ENCODE measurements at places on chromosomes 5 and 9.

- no peak for DNase-seq
Measured at GRCh38 chr9:110623462-110624025, 44.0 kb upstream of the SVEP1 start.

- no peak for DNase-seq
Measured at GRCh38 chr5:73815631-73816030, 189.6 kb downstream of the ARHGEF28 start.

- no peak for DNase-seq
Measured at GRCh38 chr9:37293664-37294524, 128.6 kb upstream of the GRHPR start.

GRCh38 chr5:10265245-10266109, 15.4 kb downstream of the CCT5 start:
- DNase-seq = no peak

DNA sequence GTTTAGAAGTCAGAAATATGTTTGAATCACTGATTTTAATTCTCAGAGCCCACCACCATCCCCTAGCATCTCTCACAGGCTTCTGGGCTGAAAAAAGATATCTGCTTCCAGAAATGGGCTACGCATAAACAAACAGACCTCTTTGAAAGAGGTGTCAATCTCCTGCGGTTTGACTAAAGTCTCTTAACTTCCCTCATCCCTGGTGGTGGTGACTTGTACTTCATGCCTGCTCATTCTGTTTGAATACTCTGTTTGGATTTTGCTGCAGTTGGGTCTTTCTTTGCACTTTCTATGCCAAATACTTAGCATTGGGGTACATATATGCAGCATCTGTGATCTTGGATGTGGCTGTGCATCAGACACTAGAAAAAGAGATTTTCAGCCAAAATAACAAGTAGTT, 157.2 kb upstream of the ATP10B start:
- no peak for DNase-seq

GRCh38 chr5:81418606-81419005, 24.7 kb upstream of the ACOT12 start:
- DNase-seq = no peak

- DNase-seq = no peak
Measured at GRCh38 chr5:6728011-6728794, 15.0 kb downstream of the TENT4A start.

DNA sequence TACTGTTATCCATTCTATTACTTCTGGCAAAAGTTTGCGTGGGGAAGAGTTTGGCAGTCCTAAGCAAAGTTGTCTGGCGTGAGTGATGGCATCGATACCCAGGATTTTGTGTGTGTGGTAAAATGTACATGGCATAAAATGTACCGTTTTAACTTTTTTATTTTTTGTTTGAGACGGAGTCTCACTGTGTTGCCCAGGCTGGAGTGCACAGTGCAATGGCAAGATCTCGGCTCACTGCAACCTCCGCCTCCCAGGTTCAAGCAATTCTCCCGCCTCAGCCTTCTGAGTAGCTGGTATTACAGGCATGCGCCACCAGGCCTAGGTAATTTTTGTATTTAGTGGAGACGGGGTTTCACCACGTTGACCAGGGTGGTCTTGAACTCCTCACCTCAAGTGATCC, 55.4 kb upstream of the TJP2 start:
- DNase-seq = no peak

DNA sequence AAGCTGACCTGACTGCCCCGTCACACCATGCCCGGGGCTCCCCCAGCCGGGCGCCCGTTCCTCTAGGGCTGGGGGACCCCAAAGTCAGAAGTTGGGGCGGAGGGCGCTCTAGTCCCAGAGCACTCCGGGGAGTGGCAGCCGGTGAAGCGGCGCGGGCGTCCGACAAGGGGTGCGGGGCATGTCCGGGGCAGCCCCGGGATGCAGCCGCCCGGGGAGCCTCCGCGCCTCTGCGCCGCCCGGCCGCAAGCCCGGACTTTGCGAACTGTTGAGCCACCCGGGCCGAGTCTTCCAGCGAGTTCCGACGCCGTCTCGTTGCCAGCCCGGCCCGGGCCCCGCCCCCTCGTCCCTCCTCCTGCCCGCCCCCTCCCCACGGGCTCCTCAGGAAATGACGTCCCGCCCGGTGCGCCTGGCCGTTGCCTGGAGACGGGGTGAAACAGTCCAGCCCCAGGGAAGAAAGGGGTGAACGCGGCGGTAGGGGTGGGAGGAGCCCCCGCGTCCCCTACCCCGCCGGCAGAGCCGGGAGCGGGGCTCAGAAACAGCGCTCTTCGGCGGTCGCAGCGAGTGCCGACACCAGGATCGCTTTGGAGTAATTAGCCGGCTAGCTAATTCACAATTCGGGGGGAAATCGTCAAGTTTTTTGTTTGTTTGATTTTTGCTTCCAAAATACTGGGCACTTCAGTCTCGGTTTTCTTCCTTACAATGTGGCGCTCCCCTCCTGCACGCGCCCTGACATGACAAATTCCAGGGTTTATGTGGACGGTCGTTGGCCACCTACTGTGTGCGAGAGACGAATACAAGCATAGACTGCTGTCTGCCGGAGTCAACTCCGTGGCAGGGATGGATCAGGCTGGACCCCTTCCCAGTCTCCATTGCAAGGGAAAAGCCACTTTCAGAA, at the start of gene WHRN:
WHRN (minus strand) TSS at position 287 of the 895 bp plus-strand sequence. CDS start 672 bp downstream, outside the sequence.
- peak; percentile 96 for DNase-seq

GRCh38 chr5:72556351-72557166, 49.3 kb upstream of the ZNF366 start:
- peak; percentile 67 for DNase-seq

GRCh38 chr5:168668078-168668477, 88.9 kb upstream of the PANK3 start:
- no peak for DNase-seq

GRCh38 chr5:95087816-95088317, 197.0 kb downstream of the MCTP1 start:
- DNase-seq = no peak

- no peak for DNase-seq
Measured at GRCh38 chr5:130198927-130199326, 294.7 kb downstream of the CHSY3 start.

DNA sequence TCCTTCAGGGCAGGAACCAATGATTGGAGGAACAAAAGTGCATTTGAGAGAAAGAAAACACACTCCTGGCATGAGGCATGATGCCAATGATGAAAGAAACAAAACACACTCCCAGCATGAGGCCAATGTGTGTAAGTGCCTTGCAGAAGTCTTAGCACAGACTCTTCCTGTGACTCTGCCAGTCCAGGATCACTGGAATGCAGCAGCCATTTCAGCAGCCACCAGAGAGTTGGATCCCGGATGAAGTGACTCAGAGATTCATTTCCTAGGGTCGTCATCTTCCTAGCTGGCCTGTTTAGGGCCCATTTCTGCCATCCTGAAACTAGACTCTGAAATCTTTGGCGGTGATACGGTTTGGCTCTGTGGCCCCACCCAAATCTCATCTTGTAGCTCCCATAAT, 212.5 kb downstream of the CFAP90 start:
- DNase-seq = no peak

DNA sequence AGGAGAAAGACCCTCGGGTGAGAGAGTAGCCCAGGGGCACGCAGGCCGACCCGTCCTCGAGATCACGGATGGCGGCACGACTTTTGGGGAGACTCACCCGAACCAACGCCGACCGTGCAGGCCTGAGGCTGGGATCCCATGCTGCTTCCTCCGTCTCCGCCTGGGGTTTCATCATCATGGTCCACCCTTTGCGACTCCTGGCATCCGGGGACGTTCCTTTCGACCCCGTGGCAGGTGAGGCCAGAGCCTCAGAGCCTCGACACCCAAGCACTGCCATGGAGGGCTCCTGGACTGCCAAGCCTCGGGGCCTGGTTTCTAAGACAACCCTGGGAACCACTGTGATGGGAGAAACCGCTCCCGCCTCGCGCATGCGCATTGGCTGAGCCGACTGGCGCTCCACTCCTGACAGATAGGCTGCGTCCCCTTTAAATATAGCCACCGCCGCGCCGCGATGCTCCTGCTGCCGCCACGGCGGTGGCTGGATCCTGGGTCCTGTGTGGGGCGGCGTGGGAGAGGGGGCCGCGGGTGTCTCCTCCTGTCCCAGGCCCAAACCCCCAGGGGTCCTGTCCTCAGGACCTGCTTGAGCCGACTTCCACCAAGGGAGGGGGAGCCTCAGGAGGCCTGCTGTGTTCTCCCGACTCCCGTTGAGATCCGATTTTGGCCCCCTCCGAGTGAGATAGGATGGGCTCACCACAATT, 481.6 kb downstream of the SPATA31A7 start:
- no peak for DNase-seq

GRCh38 chr5:139597134-139597533, 36.0 kb downstream of the UBE2D2 start:
- no peak for DNase-seq

DNA sequence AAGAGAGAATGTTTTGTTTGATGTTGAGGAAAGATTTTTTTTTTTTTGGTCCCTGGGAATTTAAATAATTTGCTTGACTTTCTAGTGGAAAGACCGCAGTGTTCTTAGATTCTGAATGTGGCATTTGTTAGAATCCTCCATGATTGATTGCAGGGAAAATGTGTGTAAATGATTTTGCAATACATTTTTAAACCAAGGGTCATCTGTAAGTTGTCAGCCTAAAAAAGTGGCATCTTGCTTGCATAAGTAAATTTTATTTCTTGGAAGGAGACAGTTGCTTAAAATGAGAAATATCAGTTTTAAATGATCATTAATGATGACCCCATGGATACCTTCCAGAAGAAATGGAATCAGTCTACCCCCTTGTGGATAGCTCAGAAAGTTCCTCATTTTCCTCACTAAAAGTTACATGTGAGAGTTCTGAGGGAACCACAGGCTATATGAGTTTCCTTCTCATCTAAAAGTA, 105.1 kb upstream of the SLC25A48 start:
- no peak for DNase-seq

GRCh38 chr9:133067813-133068212, 6.0 kb downstream of the CEL start:
- no peak for DNase-seq

DNA sequence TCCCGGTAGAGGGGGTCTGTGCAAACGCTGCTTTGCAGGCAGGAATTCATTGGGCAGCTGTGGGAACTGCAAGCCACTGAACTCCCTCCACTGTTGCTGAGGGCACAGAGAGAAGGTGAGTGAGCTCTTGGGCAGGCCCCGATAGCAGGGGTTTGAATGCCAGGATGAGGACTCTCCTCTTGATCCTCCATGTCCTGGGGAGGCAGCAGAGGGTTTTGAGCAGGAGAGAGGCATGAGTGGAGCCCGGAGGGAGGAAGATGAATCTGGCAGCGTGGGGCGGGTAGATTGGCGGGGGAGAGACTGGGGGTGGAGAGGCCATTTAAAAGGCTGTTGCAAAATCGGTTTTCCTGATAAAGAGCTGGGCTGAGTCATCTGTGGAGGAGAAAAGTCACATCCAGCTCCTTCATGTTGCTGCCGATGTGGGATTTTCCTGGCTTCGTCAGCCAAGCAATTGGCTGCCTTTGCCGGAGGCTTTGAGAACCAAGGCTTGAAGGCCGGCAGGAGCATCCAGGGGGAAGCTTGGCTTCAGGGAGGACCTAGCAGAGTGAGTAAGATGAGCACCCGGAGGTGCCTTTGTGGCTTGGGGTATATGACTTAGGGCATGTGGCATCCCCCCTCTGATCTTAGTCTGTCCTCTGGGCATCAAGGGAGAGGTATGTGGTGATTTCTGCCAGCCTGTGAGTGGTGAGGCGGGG, at the start of gene SYNPO:
SYNPO (plus strand) TSS at position 350 of the 695 bp plus-strand sequence. CDS start 7,616 bp downstream, outside the sequence.
- peak; percentile 87 for DNase-seq

DNA sequence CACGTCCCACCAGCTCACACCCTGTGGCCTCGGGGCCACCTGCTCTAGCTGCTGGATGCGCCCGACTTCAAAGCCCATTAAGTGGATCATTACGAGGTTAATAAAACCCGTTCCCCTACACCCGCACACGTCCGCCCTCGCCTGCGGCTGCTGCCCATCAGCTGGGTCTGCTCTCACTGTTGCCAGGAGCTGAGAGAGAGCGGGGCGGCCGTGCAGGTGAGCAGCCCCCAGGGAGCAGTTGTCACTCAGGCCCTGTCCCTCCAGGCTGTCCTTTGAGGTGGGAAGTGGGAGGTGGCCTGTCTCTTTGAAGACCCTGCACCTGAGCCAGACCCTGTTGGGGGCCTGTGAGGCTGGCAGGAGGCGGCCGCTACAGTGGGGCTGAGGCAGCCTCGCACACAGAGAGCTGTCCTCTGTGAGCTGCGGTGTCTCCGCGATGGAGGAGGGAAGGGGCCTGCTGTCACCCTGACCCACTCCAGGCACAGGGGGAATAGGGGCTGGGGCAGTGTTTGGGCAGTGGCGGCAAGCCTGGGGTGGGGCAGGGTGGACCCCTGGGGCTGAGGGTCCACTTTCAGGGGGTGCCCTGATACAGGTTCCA, 12.8 kb upstream of the UNC5A start:
- no peak for DNase-seq

DNA sequence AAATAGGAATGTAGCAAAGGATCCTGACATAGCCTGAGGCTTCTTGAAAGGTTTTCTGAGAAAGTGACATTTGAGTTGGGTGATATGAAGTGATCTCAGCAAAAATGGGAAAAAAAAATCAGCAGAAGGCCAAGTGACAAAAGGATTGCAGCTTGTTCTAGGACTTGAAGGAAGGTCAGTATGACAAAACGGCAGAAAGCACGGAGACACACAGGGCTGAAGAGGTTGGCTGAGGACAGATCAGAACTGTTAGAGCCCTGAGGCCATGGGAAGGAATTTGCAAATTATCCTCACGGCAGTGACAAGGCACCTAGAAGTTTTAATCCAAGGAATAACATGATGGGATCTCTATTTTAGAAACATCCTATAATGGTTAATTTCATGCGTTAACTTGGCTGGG, 31.0 kb downstream of the TRIM32 start:
- DNase-seq = no peak

DNA sequence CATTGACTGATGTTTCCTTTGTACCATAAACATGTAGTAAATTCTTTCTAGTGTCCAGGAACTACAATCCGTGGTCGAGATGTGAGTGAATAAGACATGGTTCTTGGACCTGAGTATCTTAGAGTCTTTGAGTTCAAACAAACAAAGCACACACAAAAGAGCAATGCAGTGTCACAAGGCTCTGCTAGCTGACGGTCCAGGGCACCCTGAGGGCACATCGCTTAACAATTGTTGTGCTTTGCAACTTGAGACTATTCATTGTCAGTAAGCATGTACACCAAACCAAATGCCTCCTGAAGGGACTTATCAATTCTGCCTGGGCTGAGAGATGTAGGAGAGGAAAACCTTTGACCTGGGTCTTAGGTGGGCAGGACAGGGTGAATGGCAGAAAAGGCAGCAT, 84.8 kb downstream of the CAMK4 start:
- no peak for DNase-seq

GRCh38 chr5:95957561-95958203, 4.0 kb downstream of the ELL2 start:
- no peak for DNase-seq
